ENCODE measurements at places on chromosomes 2 and 18.
A peak's percentile ranks its signal among the peaks of the same experiment; 100 is the strongest.

DNA sequence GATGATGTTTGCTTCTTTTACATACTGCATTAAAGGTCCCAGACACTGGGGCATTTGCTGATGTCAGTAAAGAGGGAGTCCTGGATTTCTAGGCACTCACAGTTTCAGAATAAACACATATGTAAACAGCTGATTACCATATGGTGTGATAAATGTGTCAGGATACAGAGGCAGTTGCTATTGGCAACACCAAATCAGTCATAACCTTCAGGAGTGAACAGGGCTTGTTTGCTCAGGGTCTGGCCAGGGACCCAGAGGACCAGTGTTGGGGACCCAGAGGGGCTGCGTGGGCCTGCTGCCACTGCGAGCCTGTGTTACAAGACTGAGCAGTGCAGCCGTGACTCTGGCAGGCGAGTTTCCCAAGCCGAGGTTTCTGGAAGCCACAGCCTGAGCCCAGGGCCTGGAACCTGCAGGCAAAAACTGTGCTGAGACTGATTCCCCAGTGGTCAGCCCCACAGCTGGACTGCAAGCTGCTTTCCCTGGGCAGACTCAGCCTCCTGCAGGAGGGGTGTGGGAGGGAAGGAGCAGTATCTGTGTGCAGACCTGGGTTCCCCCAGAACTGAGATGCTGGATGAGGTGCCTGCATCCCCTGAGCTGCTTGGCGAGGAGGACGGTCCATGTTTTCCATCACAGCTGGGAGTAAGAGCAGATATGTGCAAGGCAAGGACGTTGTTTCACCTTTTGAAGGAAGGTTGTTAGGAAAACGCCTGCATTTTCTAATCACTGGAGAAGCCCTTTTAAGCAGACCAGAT is 23.6 kb downstream of the ASAP2 start:
- DNase-seq = no peak

DNA sequence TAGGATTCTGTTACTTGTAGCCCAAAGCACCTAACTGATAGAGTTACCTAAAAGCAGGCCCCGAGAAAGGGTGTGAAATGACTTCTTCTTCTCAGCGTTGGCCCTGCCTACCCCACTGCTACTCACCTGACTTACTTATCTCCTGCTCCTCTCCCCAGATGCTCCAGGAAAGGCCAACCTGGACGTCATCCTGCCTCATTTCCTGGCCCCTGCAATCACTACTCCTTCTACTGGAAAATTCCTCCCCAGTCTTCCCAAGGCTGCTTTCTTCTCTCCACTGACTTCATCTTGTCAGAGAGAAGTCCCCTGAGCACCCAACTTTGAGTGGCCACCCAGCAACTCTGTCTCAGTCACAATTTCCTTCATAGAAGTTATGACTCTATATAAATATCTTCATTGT is 63.4 kb upstream of the KLF7 start:
- no peak for DNase-seq

GRCh38 chr2:158797963-158798700 is 3.0 kb downstream of the DAPL1 start:
- DNase-seq = peak; percentile 54

DNA sequence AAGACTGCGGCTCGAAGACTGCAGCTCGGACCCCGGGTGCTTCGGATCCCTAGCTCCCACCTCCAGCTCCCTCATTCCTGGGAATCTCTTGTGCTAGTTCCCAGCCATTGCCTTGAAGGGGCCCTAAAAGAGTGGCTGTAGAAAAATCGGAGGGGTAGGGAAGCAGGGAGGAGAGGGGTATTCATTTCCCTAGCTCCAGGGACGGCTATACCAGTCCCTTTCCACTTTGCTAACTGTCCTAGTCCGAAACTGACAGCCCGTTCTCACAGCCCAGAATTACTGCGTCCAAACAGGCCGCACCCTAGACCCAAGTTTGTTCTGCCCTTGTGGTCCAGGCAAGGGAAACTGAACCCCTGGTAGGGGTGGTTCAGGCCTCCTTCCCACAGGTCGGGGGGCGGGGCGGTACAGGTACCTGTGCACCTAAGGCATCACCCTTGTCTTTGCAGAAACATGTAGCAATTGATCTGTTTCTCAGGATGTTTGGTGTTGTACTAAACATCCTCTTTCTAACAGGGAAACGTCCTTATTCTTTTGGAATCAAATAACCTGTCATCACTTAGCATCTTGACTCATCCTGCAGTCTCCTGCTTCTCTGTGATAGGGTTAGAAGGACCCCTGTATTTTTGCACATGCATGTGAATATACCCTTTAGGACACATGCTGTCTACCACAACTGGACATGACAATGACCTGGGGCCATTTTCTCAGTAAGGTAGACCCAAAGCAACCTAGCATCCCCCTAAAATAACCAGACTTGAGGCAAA is 4.0 kb downstream of the EMX1 start:
- no peak for DNase-seq

GRCh38 chr2:902584-902983 is 48.1 kb upstream of the SNTG2 start:
- no peak for DNase-seq

DNA sequence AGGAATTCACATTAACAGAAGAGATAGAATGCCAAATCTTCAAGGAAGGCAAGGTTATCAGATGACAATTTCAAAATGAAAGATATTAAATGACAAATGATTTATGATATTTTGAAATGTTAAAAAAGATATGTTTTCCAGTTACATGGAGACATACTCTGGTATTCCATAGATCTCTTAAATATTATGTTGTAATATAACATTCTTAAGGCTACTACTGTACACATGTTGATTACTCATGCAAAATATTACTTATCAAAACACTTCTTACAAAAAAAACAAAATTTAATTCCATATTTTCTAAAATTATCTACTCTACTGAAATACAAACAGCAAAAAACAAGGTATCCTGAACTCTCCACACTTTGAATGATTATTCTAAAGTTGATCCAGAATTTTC is 22.9 kb downstream of the RTTN start:
- DNase-seq = peak; percentile 4

- no peak for DNase-seq
Measured at GRCh38 chr2:83342860-83343329, 1116.2 kb downstream of the SUCLG1 start.
